ENCODE measurements at places on chromosomes 5 and 9.

DNA sequence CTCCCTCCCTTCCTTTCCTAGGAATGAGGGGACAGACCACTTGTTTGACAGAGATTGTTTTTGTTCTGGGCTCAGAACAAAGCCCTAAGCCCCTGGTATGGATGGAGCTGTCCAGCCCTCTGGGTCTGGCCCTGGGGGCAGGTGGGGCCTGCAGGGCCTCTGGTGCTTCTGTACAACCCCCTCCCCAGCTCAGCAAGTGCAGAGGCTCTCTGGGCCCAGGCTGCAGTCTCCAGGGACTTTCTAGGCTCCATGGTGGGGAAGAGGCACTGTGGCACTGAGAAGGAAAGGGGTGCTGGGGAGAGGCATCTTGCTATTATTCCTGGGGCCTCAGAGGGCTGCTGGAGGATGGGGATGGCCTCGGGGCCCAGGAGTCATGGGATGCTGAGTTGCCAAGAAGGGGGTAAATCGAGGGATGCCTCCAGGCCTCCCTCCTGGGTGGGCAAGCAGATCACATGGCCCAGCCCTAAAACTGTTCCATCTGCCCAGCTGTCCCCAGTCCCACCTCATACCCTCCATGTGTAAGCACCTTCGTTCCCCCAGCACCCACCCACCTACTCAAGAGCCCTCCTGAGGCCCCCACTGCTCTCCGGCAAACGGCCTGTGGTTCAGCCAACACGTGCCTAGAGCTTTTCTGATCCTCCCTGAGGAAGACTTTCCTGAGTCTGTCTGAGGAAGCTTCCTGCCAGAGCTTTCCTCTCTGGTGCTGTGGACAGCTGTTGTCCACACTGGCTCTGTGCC, 225.7 kb downstream of the CACNA1B start:
- DNase-seq = no peak

DNA sequence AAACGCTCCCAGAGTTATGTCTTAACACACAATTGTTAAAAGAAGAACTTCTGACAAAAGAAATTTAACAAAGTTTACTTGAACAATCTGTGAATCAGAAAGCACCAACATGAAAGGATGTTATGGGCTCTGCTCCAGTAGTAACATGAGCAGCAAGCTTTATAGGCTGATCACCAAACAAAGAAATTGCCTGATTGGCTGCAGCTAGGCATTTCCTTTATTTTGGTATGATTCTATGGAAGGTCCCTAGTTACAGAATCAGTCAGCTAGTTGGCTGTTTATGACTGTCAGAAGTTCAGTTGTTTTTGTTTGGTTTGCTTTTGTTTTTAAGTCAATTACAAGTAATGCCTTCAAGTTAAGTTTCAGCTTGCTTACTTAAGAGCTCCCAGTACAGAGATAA, 102.4 kb upstream of the SMC2 start:
- DNase-seq = no peak

DNA sequence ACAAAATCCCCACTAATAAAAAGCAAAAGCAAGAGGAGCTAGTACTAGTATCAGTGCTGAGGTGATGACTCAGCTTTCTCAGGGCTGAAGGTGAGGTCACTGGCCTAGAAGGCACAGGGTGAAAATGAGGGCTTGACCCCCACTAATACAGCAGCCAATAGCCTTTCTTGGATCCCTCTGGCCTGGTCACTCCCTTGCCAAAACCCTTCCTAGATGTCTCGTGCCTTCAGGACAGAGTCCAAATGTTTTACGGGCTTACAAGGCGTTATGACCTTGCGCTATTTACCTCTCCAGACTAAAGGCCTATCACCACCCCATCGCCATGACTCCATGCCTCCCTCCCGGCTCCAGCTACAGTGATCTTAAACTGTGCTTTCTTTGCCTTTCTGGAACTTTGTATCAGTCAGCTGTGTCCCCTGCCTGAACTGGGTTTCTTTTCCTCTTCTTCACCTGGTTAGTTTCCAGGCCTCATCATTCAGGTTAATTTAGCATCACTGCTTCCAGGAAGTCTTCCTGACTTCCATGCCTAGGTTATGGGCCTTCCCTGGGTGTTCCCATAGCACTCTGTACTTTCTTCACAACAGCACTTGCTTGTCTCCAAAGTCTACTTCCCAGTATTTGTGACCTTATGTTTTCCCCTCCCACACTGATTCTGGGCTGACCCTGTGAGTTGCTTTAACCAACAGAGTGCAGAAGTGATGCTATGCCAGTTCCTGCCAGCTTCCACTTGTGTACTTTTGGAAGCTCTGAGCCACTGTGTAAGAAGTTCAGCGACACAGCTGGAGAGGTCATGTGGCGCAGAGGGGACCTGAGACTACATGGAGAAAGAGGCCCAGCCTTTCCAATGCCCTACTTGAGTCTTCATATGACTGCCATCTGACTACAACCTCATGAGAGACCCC, 4.2 kb upstream of the DELE1 start:
- no peak for DNase-seq

- DNase-seq = peak; percentile 28
These were observed 269.6 kb downstream of the PBX3 start for GRCh38 chr9:126016579-126017290.

DNA sequence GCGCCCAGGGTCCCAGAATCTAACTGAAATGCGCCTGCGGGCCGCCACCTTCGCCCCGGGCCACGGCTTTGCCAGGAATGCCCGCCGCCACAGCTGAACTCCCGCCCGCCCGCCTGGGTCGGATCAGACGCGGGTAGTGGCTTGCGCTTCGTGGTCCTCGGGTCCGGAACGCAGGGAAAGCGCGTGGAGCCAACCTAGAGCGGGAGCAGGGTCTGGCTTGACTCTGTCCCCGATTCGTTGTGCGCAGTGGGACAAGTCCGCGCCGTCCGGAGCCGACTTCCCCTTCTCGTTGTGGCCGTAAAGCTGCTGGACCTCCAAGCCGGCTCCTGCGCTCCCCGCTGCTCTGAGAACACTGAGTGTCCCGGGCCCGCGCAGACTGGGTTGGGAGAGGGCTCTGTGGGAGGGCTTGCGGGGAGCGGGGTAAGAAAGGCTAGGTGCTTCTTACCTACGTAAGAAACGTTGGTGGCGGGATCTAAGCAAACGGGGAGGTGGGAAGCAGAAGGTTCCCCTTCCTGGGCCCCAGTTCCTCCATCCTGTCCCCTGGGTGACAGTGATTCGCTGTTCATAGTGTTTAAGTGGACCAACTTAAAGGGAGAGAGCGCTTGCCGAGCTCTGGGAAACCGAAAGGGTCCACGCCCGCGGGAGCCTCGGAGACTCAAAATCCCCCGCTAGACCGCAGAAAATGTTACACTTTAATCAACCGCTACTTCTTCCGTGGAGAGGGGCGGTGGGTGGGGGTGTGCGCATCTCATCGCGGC, 4.4 kb upstream of the FOXE1 start:
- DNase-seq = no peak

- no peak for DNase-seq
These were observed 29.0 kb downstream of the HK3 start for GRCh38 chr5:176870110-176870591.

DNA sequence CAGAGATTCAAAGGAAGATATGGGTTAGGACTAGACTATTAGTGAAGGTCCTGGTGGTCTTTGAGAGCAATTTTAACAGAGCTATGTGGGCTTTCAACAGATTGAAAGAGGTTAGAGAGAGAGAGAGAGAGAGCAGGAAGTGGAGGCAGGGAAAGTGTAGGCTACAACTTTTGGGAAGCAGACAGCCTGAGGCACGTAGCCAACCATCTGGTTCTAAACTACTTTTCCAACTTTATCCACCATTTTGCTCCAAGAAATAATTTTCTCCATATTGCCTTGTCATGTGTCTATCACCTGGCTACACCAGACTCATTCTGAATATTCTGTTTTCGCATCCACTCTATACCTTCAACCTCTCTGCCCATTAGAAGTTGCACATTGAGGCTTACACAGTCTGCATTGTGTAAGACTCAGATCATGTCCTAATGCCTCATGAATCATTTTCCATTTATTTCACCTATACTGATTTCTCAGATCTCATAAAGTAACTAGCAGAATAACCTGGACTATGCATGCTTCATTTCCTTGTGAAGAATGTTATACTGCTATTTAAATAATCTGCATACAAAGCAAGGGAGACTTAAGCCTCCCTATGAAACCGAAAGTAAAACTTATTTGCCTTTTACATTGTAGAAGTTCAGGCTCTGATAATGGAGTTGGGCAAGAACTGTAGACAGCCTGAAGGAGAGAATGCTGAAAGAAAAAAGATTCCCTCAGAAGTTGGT, 235.6 kb downstream of the ELAVL2 start:
- no peak for DNase-seq

DNA sequence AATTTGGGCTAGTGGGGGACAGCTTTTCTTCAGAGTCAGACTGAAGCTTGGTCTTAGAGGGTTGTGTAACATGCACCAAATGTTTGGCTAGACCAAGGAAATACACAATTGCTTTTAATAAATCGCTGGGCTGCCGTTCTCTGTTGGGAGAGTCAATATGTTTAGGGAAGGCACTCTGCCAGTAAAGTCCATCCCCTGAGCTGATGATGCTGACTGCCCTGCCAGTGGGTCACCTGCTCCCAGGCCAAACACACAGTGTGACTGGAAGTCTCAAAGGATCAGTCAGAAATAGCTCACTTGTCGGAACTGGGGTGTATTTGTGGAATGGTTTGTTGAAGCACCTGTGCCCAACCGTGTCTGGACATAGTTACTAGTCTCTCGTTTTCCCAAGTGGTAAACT, 17.9 kb upstream of the ZNF474 start:
- DNase-seq = no peak

DNA sequence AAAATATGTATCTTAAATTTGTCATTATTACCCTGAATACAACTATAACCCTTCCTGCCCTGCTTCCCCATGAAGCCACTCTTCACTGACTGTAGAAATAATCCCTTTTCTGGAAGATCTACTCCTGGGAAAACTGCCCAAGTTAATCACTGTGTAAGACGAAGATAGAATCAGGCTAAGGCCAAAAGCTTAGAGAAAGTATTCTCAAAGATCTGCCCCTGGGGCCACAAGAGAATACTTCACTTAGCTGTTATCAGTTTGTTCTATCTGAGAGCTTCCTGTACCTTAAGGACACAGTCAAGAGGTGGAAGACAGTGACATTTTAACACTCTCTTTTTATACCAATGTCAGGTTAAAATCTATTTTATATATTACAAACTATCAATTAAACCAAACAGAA, 33.8 kb downstream of the RNF145 start:
- no peak for DNase-seq

All from NCI-H1436 (cell line).